ENCODE measurements at places on chromosomes 1 and 21.
A peak's percentile ranks its signal among the peaks of the same experiment; 100 is the strongest.

DNA sequence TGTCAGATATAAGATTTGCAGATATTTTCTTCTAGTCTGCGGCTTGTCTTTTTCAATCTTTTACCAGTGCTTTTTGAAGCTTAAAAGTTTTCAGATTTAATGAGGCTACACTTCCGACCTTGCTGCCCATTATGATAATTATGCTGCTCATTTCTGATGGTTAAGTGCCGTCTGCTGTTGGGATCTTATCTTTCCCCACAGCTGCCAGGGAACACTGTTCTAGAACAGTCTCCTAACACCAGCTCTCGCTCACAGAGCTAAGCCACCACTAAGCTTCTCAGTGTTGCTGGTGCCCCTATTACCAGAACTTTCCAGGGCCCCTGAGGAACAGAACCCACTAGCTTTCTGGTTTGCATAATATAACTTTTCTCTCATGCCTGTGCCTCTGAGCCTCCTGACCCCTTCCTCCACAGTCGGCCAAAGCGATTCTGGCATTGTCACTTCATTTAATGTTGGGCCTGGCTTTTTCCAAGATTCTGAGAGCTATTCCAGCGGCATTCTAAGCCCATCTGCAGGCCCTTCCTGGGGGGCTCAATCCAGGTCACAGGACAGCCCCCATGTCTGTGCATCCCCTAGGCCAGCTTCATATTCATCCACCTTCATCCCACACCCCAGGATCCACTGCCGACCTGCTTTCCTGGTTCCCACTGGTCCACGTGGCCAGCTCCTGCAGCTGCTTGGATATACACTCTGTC lies 237.0 kb downstream of the PTPRU start:
- DNase-seq: no peak

- no peak for DNase-seq
Measured at GRCh38 chr1:1309251-1310108, 1.1 kb downstream of the PUSL1 start.

DNA sequence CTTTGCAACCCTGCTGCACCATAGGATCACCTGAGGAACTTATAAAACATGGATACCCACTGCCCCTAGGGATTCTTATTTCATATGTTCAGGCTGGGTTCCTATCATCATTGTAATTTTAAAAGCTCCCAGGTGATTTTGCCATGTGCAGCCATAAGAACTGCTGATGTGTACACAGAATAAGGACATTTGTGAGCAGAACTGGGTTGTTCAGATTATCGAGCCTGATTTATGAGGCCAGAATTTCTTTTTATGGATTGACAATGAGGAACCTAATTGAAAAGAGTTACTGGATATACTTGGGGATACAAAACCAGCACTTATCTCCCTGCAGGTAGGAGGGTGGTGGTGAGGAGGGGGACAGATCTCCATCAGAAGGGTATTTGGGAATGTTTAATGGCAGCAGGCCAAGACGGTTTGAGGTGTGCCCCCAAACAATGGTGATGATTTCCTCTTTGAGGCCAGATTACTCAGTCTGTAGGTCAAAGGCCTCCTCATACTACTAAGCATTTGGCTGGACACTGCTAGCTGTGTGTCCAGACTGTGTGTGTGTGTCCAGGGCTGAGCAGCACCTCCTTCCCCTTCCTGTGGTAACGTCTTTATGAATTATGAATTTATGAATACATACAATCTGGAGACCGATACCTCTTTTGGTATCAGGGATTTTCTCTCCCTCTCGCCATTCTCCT lies 18.9 kb downstream of the NOS1AP start:
- DNase-seq: no peak

- peak; percentile 25 for DNase-seq
Measured at GRCh38 chr1:153001382-153001781, at the start of gene SPRR3. Gene SPRR3 (plus strand): TSS chr1:153001749. CDS start chr1:153003021, 1,272 bp downstream.

GRCh38 chr1:70051926-70052325 lies 153.5 kb downstream of the LRRC40 start:
- DNase-seq: no peak

- no peak for DNase-seq
Measured at GRCh38 chr1:245887829-245888228, 619.2 kb downstream of the SMYD3 start.

- DNase-seq: no peak
Measured at GRCh38 chr1:53402891-53403655, 56.1 kb upstream of the DMRTB1 start.

- DNase-seq: no peak
Measured at GRCh38 chr1:92356956-92357355, 58.1 kb downstream of the RPAP2 start.

- no peak for DNase-seq
Measured at GRCh38 chr1:244920911-244921761, 56.8 kb upstream of the HNRNPU start.

GRCh38 chr1:89734442-89734841 lies 86.4 kb upstream of the LRRC8D start:
- no peak for DNase-seq

GRCh38 chr21:38139380-38140168 lies 117.2 kb upstream of the KCNJ15 start:
- DNase-seq: peak; percentile 4

DNA sequence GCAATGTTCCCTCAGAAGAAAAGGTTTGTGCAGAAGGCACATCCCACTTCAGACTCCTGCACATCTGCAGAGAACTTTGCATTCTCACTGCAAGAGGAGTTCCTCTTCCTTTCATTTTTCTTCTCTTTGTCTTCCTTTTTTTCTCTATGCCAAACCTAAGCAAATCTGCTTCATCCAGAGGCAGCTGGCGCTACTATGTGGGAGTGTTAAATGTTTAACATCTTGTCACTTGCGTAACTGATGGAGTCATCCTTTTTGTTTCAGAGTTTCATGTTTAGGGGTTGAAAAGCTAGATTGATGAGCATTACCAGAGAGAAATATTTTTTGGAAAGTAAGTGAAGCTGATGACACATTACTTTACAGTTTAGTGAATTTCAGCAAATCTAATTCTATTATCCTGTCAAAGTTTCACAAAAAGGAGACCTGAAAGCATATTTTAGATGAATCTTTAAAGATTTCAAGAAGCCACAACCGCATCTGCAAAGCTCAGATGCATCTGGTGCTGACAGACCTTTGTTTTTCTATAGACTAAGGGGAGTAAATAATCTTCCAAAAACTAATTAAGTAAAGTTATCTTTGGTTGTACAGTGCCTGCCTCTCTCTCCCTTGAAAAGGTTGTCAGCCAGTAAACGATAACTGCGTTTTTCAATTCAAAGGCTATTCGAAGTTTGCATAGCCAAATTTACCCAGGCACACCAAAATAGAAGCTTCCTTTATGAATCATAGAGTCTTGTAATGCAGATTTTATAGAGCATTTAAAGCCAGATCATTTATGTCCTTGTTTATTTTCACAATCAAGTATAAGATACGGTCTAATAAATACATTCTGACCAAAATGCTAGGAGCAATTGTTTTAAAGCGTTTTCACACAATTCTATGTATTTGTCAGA lies 1.2 kb upstream of the LRRC53 start:
- no peak for DNase-seq

DNA sequence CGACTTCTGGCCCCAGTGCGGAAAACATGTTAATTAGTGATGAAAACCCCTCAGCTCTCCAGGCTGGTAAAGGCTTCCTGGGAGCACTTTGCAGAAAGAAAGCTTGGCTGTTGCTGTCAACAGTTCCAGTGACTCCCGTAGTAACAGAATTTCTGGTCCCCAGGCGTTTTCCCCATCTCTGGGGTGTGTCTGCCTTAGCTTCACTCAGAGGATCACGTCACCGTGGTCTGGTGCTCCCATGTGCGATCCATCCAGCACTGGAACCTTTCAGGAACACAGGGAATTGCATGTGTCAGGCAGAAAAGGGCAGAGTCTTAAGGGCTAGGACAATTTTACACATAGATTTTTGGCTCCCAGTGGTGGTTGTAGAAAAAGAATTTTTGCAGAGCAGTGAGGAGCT lies 470.4 kb upstream of the USP24 start:
- no peak for DNase-seq

Measured in LoVo (cell line).